ENCODE measurements at places on chromosomes 5 and 9.

- DNase-seq, result no peak
Observed at GRCh38 chr5:58041884-58042283, 418.0 kb downstream of the PLK2 start.

GRCh38 chr9:98002808-98003207, 19.7 kb downstream of the ANP32B start:
- DNase-seq, result peak; percentile 27

- DNase-seq, result no peak
Observed at GRCh38 chr9:91328186-91328585, 33.5 kb downstream of the AUH start.

DNA sequence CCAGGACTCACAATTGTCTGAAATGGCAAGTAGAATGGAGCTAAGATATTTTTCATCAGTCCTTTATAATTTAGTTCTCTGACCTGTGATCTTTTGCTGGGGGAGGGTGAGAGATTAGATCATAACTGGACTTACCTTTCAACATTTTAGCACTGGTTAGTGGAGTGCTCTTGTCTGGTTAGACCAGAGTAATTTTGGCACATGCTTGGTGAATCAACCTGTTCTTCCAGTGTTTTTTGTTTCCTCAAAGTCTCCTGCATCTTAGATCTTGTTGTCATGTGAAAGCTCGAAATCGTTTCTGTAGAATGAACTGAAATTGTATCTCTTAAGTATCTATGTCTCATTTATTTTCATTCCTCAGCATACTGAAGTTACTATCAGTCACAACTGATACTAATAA, 122.4 kb downstream of the TLE4 start:
- DNase-seq, result no peak

- DNase-seq, result no peak
Observed at GRCh38 chr5:2530609-2531008, 220.9 kb downstream of the IRX2 start.

DNA sequence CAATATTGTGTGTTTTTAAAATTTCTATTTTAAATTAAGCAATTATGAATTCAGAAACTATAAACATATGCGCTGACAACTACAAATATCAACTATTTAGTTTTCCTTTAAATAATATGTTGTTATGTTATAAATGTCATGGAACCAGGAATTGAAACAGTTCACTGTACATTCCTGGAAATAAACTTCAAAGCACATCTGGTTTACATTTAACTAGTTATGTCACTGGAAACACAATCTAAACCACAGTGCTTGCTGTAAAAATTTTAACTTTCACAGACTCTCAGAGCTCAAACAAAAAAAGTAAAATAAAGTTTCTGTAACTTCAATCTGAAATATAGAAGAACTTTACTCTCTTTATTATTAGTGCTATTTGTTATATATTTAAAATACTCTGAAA, 179.2 kb downstream of the FBN2 start:
- DNase-seq, result no peak

Data from fibroblast of pulmonary artery (primary cell).